ENCODE measurements at places on chromosomes 1 and 21. TPM values are rescaled to one million over a fixed set of nuclear protein-coding genes. Genes with fewer than 3 reads are reported as not detected.

- H3K36me3 ChIP-seq = no peaks in the 10 kb centered on the region
- H3K4me1 ChIP-seq = no peaks in the 10 kb centered on the region
- H3K27ac ChIP-seq = no peak overlapping the region
- H3K27me3 ChIP-seq = no peaks in the 10 kb centered on the region
- H3K4me3 ChIP-seq = no peak overlapping the region
Measured at GRCh38 chr1:210739627-210740026, 394.3 kb downstream of the KCNH1 start.

- no peak overlapping the region for H3K27ac ChIP-seq
- no peaks in the 10 kb centered on the region for H3K27me3 ChIP-seq
- H3K4me1 ChIP-seq = no peaks in the 10 kb centered on the region
- H3K4me3 ChIP-seq = no peak overlapping the region
Measured at GRCh38 chr1:174248041-174248440, 88.7 kb downstream of the RABGAP1L start.

DNA sequence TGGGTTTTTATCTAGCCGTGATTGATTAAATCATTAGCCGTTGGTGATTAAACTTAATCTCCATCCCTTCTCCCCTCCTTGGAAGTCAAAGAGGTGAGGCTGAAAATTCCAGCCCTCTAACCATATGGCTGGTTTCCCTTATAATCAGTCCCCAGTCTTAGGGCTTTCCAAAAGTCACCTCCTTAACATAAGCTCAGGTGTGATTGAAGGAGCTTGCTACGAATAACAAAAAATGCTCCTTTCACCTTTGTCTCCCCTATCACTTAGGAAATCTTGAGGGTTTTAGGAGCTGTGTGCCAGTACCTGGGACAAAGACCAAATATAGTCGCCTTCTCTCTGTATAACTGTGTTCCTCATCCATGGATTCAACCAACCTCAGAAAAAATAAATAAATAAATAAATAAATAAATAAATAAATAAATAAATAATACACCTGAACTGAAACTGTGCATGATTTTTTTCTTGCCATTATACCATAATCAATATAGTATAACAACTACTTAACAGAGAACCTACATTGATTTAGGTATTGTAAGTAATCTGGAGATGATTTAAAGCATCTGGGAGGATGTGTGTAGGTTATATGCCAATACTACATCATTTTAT, 82.2 kb downstream of the PAPPA2 start:
- no peaks in the 10 kb centered on the region for H3K27me3 ChIP-seq
- H3K4me3 ChIP-seq = no peak overlapping the region
- no peak for DNase-seq
- no peaks in the 10 kb centered on the region for H3K36me3 ChIP-seq
- H3K27ac ChIP-seq = no peak overlapping the region

The CFHR4 gene
- total RNA-seq = not detected

The CD58 gene
- 50.7 TPM for total RNA-seq

Measured in ascending aorta (tissue), 2 donors.